Lower leg skin (tissue), 4 donors: ENCODE measurements at places on chromosomes 1 and 21. TPM values are rescaled to one million over a fixed set of nuclear protein-coding genes. Genes with fewer than 3 reads are reported as not detected.

DNA sequence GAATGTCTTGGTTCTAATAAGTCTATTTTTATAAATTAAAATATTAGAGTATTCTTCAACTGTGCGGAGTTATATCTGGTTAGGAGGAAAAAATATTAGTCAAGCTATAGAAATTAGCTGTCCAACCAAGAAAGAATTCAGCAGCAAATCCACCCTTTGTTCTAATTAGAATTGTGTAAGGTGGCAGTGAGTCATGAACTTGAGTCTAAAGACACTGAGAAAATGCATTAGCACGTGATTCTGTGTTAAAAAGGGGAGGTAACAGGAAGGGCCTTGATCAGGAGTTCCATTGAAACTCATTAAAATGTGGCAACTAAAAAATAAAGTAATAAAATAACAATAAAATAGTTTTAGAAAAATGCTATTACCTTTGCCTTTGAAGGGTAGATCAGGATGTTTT, 398.2 kb upstream of the RGS18 start:
- DNase-seq = no peak

DNA sequence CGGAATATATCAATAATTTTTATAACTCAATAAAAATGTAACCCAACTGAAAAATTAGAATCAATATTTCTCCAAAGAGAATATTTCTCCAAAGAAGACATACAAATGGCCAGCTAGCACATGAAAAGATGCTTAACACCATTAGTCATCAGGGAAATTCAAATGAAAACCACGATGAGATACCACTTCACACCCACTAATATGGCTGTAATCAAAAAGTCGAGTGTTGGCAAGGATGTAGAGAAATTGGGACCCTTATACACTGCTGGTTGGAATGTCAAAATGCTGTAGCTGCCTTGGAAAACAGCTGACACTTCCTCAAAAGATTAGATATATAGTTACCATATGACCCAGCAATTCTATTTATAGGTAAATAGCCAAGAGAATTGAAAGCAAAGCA, 133.0 kb downstream of the GPR52 start:
- DNase-seq = no peak

SPRR2E gene
- total RNA-seq = 222 TPM

FMOD gene
- 26.0 TPM for total RNA-seq

GRCh38 chr1:84259376-84259775, 42.1 kb upstream of the SAMD13 start:
- no peak for DNase-seq

TGFB2 gene
- total RNA-seq = 2.9 TPM

LAMC2 gene
- 29.6 TPM for total RNA-seq

GRCh38 chr1:64122588-64122987, 80.8 kb upstream of the UBE2U start:
- DNase-seq = no peak

GRCh38 chr1:207431508-207431907, 22.6 kb upstream of the CR2 start:
- DNase-seq = no peak

SPRTN gene
- 25.3 TPM for total RNA-seq

- DNase-seq = peak; percentile 81
Observed at GRCh38 chr1:25816112-25816718, 3.5 kb upstream of the MTFR1L start.

- DNase-seq = peak; percentile 38
Observed at GRCh38 chr1:228900099-228900885, 165.0 kb downstream of the RHOU start.

DNA sequence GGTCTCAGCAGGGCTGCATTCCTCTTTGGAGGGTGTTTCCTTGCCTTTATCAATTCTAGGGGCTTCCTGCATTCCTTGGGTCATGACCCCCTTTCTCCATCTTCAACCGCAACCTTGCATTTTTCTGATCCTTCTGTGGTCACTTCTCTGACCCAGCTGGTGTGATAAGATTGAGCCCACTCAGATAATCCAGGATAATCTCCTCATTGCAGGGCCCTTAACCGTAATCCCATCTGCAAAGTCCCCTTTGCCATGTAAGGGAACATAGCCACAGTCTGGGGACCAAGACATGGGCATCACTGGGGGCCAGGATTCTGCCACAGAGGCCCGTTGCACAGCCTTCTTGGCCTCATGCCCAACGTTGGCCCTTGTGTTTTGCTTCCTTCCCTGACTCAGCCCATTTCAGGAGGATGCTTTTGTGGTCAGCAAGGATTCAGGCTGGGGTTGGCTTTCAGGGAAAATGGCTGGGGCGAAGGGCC, 35.0 kb upstream of the IL19 start:
- no peak for DNase-seq

UBL4B gene
- total RNA-seq = not detected

HCRTR1 gene
- 0.42 TPM for total RNA-seq

- DNase-seq = no peak
Observed at GRCh38 chr1:218488986-218489385, 143.8 kb downstream of the TGFB2 start.

DNA sequence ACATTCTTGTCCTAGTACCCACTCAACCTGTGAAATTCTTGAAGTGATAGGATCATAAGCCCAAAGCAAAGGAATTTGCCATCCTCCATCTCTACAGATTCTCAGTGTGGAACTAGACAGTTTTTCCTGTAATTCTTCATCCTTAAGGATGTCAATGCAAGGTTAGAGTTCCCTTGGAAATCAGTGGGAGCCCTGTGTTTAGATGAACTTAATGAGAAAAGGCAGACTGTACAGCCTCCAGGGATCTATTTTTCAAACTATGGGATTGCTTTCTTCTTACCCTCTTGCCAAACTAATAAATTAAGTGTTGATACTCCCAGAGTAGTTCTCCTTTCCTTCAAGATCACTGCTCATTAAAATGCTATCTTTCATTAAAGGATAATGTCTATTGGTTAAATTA, 78.1 kb upstream of the OLFM3 start:
- DNase-seq = no peak

DNA sequence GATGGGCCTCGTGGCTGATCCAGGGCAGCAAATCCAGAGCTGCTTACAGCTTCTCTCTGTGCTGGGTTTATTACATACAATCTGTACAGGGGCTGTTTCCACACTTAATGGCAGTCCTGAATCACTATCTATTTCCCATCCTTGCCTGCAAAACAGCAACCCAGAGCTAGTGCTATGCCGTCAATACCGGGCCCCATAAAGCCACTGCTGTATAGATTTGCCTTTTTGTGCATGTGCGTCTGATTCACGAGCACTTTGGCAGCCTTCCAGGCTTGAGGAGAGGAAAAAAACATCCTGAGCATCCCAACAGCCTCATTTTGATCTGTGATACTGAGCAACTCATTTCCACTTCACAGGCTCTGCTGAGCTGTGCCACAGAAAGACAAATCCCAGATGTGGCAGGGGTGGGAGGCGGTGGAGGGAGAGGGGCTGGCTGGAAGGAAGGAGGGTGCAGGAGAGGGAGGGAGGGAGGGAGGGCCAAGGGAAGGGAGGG, 65.2 kb upstream of the TARBP1 start:
- peak; percentile 81 for DNase-seq

DNA sequence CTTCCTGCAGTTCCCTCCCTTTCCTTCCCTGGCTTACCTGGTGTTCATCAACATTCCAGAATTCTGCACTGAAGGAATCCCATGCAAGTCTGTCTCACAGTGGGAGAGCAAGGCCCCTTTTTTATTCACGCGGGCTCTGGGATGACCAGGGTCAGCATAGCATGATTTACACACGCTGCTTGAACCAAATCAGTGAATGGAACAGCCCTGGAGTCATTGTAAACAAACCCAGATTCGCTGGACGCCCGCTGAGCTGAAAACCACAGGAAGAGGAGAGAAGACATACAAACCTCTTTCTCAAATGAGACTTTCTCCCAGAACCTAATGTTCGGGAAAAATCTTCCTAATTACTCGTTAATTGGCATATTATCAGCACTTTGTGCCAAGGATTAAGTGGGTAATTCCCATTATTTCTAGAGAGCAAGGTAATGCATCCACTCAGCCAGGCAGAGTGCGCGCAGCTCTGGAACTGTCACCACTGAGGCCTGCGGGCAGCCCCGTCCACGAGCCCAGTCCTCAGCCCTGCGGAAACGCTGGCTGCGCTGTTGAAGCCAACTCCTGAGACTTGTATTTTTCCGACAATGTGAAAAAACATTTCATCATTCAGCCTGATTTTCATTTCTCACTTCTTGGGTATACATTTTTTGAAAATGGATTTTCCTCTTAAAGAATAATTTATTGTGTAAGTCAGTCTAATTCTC, 140.0 kb downstream of the ETS2 start:
- DNase-seq = no peak

CCDC18 gene
- 6.2 TPM for total RNA-seq

MPZ gene
- 0.84 TPM for total RNA-seq

- no peak for DNase-seq
Observed at GRCh38 chr1:46062651-46063319, 69.6 kb downstream of the PIK3R3 start.
